Testis (tissue), 5 donors: ENCODE measurements at places on chromosomes 2 and 18. TPM values are rescaled to one million over a fixed set of nuclear protein-coding genes. Genes with fewer than 3 reads are reported as not detected.

Gene ABCG8
- total RNA-seq = 0.24 TPM

- H3K4me3 ChIP-seq = no peak overlapping the region
- no peak overlapping the region for H3K27ac ChIP-seq
- H3K4me1 ChIP-seq = no peaks in the 10 kb centered on the region
- H3K36me3 ChIP-seq = no peaks in the 10 kb centered on the region
Observed at GRCh38 chr2:96393989-96394761, 58.6 kb downstream of the NCAPH start.

GRCh38 chr2:66532972-66533868 is 98.3 kb downstream of the MEIS1 start:
- no peak overlapping the region for H3K27ac ChIP-seq
- H3K4me3 ChIP-seq = no peak overlapping the region
- no peaks in the 10 kb centered on the region for H3K27me3 ChIP-seq
- no peaks in the 10 kb centered on the region for H3K36me3 ChIP-seq

DNA sequence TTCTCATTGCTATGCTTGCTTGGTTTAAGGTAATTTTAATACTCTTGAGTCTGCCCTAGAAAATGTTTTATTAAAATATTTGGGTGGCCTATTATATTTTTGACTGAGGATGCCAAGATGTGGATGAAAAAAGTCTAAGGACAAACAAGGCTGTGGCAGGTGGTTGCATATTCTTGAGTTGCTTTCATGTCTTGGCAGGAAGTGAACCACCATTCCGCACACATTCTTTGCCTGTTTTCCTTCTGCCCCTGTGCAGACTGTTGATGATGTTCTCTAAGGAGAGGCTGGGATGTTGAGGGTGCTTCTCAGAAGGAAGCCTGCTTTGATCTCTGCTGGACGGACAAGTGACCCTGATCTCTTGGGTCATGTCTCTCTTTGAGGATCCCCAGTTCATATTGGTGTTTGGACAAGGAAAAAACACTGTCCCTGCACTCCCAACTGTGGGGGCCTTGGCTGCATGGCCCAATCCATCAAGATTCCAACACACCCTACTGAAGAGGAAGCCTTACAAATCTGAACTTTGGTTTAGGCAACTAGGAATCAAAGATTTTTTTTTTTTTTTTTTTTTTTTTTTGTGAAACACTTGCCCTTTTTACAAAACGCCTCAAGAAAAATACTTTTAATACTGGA is 45.0 kb upstream of the CD28 start:
- no peak overlapping the region for H3K4me3 ChIP-seq
- H3K27ac ChIP-seq = no peak overlapping the region
- DNase-seq = no peak
- no peaks in the 10 kb centered on the region for H3K27me3 ChIP-seq
- H3K4me1 ChIP-seq = no peaks in the 10 kb centered on the region
- no peaks in the 10 kb centered on the region for H3K36me3 ChIP-seq

GRCh38 chr2:230873661-230874401 is 9.1 kb downstream of the ITM2C start:
- no peak overlapping the region for H3K27ac ChIP-seq
- no peaks in the 10 kb centered on the region for H3K36me3 ChIP-seq
- H3K4me1 ChIP-seq = no peaks in the 10 kb centered on the region
- no peak for DNase-seq
- H3K4me3 ChIP-seq = no peak overlapping the region
- no peaks in the 10 kb centered on the region for H3K27me3 ChIP-seq
